NCI-H526 treated with DMSO at 0.1 percent for 48 hours (cell line): ENCODE measurements at places on chromosomes 1 and 21.

- peak; percentile 62 for DNase-seq
These were observed 120.0 kb downstream of the SETD4 start for GRCh38 chr21:35940074-35940927.

DNA sequence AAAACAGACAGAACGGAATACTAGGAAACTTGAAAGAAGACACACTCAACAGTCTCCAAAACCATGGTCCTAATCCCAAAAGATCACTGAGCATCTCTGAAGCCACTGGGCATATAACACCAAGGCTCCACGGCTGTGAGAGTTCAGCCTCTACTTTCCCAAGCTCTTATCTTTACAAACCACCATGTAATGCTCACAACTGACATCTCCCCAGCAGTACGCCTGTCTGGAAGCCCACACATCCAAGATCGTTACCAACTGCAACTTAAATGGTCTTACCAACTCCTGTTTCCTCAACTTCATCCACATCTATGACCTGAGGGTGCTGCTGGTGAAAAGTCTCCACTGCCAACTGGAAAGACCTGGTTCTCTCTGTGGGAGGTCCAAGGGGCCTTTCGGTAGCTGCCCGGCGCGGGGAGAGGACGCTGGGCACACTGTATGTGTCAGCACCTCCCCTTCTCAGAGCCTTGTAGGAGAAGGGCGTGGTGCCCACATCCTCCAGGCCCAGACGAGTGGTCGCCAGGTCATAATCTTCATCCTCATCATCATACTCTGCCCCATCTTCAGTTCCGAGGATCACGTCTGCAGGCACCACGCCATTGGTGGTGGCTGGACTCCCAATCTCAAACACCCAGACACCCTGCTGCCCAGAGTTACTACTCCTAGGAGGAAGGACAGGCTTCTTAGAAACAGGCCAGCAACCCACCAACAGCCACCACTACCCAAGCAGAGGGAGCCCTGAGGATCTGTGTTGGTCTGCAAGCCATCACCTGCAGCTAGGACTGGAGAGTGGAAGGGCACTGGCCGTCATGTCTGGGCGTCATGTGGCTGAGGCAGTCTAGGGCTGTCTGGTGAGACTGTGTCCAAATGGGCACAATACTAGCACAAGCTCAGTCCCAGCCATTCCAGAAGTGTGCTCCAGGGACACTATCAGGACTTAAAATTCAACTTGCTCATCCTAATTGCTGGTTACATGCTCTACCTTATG is 23.0 kb downstream of the NID1 start:
- no peak for DNase-seq

DNA sequence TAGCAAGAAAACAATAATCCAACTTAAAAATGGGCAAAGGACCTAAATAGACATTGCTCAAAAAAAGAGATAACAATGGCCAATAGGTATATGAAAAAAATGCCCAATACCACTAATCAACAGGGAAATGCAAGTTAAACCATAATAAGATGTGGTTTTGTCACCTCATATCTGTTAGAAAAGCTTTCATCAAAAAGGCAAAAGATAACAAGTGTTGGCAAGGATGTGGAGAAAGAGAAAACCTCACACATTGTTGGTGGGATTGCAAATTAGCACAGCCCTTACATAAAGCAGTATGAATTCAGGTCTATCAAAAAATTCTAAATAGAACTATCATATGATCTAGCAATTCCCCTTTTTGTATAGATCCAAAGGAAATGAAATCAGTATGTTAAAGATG is 387.2 kb upstream of the DUSP10 start:
- no peak for DNase-seq

DNA sequence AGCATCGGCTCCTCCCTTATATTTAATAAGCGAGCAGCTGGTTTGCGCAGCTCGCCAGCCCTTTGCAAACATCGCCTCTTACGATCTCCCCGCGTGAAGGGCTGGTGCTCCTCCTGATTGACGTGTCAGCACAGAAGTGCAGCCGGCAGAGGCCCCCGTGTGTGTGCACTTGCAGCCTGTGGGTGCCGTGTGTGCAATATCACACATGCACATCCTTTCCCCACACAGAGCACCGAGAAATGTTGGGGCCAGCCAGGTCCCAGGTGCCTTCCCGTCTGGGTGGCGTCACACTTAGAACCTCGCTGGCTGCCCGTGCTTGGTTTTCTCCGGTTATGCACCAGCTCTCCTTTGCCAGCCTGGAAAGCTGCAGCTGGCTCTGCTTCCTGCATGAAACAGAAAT is 126.6 kb upstream of the AJAP1 start:
- DNase-seq: no peak

GRCh38 chr1:41529621-41530395 is 45.3 kb upstream of the EDN2 start:
- no peak for DNase-seq

- DNase-seq: peak; percentile 100
These were observed 44.6 kb downstream of the RHBG start for GRCh38 chr1:156413391-156414246.

DNA sequence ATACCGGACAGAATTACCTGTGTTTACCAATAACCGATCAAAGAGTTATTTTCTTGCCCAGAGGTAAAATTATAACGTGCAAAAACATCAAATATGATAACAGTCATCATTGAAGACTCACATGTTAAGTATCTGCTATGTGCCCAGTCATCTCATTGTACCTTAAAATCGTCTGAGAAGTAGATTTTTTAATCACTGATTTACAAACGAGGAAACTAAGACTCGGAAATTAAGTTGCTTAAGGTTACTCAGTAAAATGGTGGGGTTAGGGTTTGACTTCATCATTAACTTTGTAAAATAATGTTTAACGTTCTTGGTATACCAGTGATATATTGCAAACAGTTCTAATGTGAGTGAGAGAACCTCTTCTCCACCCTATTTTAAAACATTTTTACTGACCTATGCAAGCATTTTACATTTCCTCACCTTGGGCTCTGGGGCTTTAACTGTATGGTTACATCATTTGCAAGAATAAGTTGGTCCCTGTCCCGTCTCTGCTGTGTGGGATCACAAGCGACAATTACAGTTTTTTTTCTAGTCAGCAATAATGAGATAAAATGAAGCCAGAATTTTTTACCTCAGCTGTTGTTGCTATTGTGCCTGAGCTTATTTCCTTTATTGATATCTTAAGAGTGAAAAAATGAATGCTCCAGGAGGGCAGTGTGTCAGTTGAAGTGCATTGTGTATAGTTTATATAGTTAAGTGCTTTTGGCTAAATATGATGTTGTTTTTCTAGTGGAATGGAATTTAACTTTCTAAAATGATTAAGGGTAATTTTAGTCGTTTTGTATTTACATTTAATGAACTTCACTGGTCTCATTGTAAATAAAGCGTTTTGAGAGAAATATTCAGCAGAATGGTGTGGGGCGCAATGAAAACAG is 2.7 kb downstream of the RPRD2 start:
- peak; percentile 66 for DNase-seq

- no peak for DNase-seq
These were observed 99.7 kb downstream of the EPHB2 start for GRCh38 chr1:22810378-22810777.

- DNase-seq: no peak
These were observed 38.0 kb upstream of the UTS2 start for GRCh38 chr1:7890853-7891252.

DNA sequence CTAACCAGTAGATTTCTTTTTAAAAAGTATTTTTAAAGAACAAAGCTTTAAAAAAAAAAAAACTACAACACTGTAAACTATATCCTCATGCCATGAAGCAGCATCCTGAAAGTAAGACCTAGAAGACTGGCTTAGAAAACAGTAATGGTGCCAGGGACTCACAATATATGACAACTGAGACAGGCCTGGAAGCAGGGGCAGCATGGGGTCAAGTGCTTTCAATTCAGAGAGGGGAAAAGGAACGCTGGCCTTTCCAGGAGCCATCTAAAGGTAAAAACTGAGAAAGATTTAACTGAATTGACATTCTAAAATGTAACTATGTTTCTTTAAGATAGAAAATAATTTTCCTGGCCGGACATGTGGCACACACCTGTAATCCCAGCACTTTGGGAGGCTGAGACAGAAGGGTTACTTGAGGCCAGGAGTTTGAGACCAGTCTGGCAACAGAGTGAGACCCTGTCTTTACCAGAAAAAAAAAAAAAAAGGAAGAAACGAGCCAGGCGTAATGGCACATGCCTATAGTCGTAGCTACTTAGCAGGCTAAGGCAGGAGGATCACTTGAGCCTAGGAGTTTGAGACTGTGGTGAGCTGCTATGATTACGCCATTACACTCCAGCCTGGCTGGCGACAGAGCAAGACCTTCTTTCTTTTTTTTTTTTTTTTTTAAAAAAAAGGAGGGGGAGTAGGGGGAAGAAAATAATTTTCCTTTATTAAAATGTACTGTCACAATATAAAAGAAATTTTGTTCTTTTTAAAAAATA is 54.1 kb downstream of the SLC35D1 start:
- no peak for DNase-seq

DNA sequence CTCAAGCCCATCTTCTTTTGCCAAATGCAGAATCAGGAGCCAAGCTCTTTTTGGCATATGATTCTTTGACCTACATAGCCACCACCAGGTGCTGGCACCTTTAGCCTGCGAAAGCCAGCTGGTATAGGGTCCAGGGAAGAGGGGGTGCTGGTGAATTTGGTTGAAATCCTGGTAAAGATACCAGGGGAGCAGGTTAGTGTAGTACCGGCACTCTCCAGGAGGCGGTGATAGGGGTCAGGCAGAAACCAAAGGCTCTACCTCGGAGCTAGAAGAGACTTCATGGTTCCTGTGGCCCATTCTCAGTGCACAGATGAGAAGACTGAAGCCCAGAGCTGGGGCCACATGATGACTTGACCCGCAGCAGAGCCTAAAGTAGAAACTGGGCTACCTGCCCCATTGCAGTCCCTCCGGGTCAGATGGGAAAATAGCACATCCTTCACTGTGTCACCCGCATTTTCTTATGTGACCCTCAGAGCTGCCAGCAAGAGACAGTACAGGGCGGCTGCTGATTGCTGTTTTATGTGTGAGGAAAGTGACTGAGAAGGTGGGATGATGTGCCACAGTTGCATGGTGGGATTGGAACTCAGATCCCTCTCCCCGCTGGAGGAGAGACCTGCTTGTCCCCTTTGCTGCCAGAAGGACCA is 36.0 kb upstream of the IL19 start:
- DNase-seq: peak; percentile 13

GRCh38 chr1:18535391-18536210 is 54.9 kb downstream of the KLHDC7A start:
- peak; percentile 97 for DNase-seq

GRCh38 chr1:230681599-230681998 is 32.3 kb downstream of the AGT start:
- DNase-seq: no peak

- DNase-seq: no peak
These were observed 1.9 kb upstream of the ZFYVE9 start for GRCh38 chr1:52139817-52140540.

DNA sequence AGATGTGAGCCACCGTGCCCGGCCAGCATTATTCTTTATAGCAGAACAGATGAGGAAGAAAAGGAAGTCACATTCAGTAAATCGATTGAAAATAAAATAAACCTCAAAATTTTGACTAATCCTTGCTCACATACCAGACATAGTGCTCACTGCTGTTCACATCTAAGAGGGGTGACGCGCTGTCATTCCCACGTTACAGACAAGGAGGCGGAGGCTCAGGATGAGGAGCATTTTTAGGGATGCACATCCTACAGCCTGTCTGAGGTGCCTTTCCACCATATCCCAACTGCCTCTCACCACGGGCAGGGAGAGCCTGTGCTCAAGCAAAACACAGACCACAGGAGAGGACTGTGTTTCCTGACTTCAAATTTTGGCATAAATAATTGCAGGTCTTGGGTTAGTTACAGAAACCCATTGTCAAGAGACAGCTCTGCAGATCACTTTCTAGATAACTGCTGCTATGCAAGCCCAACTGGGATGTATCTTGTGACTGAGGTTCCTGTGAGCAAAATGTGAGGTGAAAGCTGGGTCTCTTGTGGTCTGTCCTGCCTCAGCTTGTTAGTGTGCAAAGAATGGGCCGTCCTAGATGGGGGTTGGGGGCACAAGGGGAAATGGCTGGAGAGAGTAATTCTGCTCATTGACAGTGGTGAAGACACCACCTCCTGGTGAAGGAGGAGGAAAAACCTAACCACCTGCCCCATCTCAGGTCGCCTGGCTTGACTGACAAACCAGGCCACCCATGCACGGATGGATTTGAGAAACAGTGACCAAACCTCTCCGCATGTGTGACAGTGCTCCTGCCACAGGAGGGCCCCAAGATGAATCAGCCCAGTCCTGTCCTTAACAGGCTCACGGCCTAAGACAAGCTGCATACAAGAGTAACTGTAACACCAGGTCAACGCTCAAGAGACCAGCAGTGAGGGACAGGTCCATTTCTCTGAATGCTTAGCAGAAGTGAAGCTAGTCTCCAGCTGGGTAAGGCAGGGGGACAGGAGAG is 8.2 kb downstream of the TNN start:
- DNase-seq: no peak

DNA sequence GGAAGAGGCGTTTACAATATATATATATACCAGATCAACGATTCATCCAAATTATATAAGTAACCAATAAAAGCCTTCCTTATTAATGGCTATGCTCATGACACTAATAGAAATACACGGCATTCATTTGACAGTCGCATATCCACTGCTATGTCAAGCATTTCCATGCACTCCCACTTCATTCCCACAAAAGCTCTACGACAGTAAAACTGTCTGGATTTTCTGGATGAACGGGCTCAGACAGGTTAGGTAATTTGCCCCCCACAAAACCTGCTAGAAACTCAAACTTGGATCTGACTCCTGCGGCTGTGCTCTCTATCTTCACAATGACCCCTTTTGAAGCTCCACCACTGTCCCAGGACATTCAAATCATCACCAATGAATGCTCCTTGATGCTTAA is 11.4 kb downstream of the DNAJC11 start:
- DNase-seq: no peak

GRCh38 chr1:39391691-39392679 is 99.5 kb upstream of the BMP8A start:
- DNase-seq: no peak

- DNase-seq: peak; percentile 49
These were observed 58.8 kb upstream of the PRDX6 start for GRCh38 chr1:173418107-173418985.

DNA sequence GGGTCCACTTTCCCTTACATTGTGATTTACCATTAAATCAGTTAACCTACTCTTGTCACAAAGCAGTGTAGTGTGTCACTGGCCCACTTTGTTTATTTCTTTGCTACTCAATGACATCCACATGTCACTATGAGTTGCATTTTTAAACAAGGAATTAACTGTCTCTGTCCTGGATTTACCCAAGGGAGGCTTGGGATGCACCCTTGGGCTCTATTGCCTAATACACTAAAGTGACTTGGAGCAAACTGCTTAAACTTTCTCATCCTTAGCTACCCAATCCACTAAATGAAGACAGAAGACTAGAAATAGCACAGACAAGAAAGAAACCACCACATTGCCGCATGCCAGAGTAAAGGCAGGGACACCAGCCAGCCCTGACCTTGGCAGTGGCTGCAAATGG is 136.2 kb upstream of the TIAM1 start:
- no peak for DNase-seq
